Karpas-422 (cell line): ENCODE measurements at places on chromosomes 7 and 10. TPM values are rescaled to one million over a fixed set of nuclear protein-coding genes. Genes with fewer than 3 reads are reported as not detected.

The BICC1 gene
- total RNA-seq, result not detected in 2 replicates

The STK32C gene
- 8.4 and 20.7 TPM in 2 replicates for total RNA-seq

The PDIA4 gene
- 71.3 and 116 TPM in 2 replicates for total RNA-seq

The ANXA8 gene
- not detected in 2 replicates for total RNA-seq

The CRYGN gene
- not detected in 2 replicates for total RNA-seq

The UPK3B gene
- total RNA-seq, result 0.26 TPM in 1 of 2 replicates, not detected in the other

The ASB4 gene
- not detected in 2 replicates for total RNA-seq

The CPA2 gene
- total RNA-seq, result not detected in 2 replicates

The SPACDR gene
- total RNA-seq, result 1.5 and 2.8 TPM in 2 replicates

The SLC4A2 gene
- 35.1 and 113 TPM in 2 replicates for total RNA-seq

The C10orf62 gene
- not detected in 2 replicates for total RNA-seq

The HTR7 gene
- total RNA-seq, result 0.26 TPM in 1 of 2 replicates, not detected in the other

The CPXM2 gene
- not detected in 2 replicates for total RNA-seq

The TSPAN12 gene
- total RNA-seq, result not detected in 2 replicates

GRCh38 chr7:4919969-4920766, 36.7 kb upstream of the RADIL start:
- no peak for DNase-seq
- no peaks in the 10 kb centered on the region for H3K36me3 ChIP-seq
- no peaks in the 10 kb centered on the region for H3K27me3 ChIP-seq
- no peaks in the 10 kb centered on the region for H3K4me1 ChIP-seq

DNA sequence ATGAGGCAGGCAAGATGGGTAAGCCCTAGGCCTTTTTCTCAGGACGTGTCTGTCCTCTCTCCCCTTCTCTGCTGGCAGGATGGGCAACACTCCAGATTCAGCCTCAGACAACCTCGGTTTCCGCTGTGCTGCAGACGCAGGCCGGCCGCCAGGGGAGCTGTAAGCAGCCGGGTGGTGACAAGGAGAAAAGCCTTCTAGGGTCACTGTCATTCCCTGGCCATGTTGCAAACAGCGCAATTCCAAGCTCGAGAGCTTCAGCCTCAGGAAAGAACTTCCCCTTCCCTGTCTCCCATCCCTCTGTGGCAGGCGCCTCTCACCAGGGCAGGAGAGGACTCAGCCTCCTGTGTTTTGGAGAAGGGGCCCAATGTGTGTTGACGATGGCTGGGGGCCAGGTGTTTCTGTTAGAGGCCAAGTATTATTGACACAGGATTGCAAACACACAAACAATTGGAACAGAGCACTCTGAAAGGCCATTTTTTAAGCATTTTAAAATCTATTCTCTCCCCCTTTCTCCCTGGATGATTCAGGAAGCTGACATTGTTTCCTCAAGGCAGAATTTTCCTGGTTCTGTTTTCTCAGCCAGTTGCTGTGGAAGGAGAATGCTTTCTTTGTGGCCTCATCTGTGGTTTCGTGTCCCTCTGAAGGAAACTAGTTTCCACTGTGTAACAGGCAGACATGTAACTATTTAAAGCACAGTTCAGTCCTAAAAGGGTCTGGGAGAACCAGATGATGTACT, 13.1 kb downstream of the PHKG1 start:
- H3K27ac ChIP-seq, result no peak overlapping the region
- DNase-seq, result no peak
- no peaks in the 10 kb centered on the region for H3K27me3 ChIP-seq
- peaks cover 10% of the 10 kb centered on the region; the same call in 1 of the 2 replicates for H3K36me3 ChIP-seq
- H3K4me1 ChIP-seq, result peaks cover 25% of the 10 kb centered on the region
- no peak overlapping the region for H3K4me3 ChIP-seq

GRCh38 chr10:125982260-125982948, 86.0 kb downstream of the FANK1 start:
- H3K4me1 ChIP-seq, result no peaks in the 10 kb centered on the region
- H3K27ac ChIP-seq, result no peak overlapping the region
- H3K27me3 ChIP-seq, result no peaks in the 10 kb centered on the region
- DNase-seq, result peak; percentile 90
- no peaks in the 10 kb centered on the region for H3K36me3 ChIP-seq

- no peaks in the 10 kb centered on the region for H3K27me3 ChIP-seq
- DNase-seq, result no peak
- H3K4me3 ChIP-seq, result no peak overlapping the region
- no peaks in the 10 kb centered on the region for H3K4me1 ChIP-seq
- H3K36me3 ChIP-seq, result no peaks in the 10 kb centered on the region
These were observed 24.6 kb upstream of the MRPS33 start for GRCh38 chr7:141039376-141039775.

- no peaks in the 10 kb centered on the region for H3K27me3 ChIP-seq
- no peak overlapping the region for H3K4me3 ChIP-seq
- no peak overlapping the region for H3K27ac ChIP-seq
- H3K4me1 ChIP-seq, result peaks cover 5% of the 10 kb centered on the region; the same call in 1 of the 2 replicates
These were observed 1.0 kb downstream of the LRRTM3 start for GRCh38 chr10:66926841-66927240.

DNA sequence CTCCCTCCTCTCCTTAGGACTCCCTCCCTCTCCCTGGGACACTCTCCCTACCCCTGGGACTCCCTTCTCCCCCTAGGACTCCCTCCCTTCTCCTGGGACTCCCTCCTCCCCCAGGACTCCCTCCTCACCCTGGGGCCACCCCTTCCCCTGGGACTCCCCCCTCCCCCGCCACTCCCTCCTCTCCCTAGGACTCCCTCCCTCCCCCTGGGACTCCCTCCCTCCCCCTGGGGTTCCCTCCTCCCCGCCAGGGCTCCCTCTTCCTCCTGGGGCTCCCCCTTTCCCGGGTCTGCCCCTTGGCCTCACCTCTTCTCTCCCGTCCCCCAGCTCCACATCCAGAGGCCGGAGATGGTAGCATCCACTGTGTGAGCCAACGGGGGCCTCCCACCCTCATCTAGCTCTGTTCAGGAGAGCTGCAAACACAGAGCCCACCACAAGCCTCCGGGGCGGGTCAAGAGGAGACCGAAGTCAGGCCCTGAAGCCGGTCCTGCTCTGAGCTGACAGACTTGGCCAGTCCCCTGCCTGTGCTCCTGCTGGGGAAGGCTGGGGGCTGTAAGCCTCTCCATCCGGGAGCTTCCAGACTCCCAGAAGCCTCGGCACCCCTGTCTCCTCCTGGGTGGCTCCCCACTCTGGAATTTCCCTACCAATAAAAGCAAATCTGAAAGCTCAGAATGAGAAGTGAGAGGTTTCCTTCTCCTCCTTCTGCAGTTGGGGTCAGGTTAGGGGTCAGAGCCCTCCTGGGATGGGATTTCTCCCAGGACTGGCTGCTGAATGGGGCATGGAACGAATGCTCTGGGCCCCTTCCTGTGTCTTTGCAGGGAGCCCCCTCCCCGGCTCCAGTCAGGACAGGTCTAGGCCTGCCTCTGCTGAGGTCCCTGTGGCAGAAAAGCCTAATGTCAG, 1.4 kb upstream of the MUC17 start:
- no peaks in the 10 kb centered on the region for H3K4me1 ChIP-seq
- no peaks in the 10 kb centered on the region for H3K27me3 ChIP-seq
- no peak for DNase-seq
- no peak overlapping the region for H3K27ac ChIP-seq
- H3K36me3 ChIP-seq, result no peaks in the 10 kb centered on the region

DNA sequence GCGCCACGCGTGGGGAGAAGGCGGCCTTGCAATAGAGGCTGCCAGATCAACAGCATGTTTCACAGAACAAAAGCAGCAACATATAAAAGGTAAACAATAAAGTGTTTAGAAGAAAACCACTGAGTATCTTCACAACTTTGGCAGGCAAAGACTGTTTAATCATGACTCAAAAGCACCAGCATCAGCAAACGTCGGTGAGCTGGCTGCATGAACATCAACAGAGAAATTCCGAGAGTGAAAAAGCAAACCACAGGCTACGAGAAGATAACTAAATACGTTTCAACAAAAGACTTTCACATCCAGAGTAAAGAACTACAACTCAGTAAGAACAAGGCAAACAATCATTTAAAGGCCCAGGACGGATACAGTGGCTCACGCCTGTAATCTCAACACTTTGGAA, 172.0 kb downstream of the MAD1L1 start:
- no peak overlapping the region for H3K27ac ChIP-seq
- no peak for DNase-seq
- H3K27me3 ChIP-seq, result no peaks in the 10 kb centered on the region
- no peak overlapping the region for H3K4me3 ChIP-seq

- DNase-seq, result no peak
- no peak overlapping the region for H3K27ac ChIP-seq
- no peaks in the 10 kb centered on the region for H3K36me3 ChIP-seq
- no peaks in the 10 kb centered on the region for H3K27me3 ChIP-seq
- no peak overlapping the region for H3K4me3 ChIP-seq
- peaks cover 5% of the 10 kb centered on the region for H3K4me1 ChIP-seq
These were observed 13.8 kb downstream of the CYTH3 start for GRCh38 chr7:6258440-6259182.

DNA sequence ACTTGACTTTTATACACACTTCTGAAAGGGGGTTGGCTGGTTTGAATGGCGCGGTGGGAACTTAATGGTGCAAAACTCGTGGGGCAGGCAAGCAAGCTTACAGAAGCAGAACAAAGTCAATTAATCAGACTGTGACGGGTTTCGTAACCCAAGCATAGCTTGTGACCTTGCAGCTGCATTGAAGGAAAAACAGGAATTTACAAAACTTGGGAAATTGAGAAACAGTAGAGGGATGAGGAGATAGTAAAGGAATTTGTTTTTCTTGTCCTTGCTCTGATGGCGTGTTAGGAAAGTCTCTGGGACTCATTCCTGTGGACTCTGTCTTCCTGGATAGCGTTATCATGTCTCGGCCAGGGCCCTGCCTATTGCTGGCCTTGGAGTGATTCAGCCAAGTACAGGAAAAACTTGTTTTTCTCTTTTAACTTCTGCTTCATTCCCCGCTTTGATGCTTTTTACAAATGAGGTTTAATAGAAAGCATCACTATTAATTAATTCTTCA, 220.0 kb upstream of the KCND2 start:
- H3K36me3 ChIP-seq, result no peaks in the 10 kb centered on the region
- H3K4me3 ChIP-seq, result no peak overlapping the region
- H3K27me3 ChIP-seq, result no peaks in the 10 kb centered on the region
- no peak overlapping the region for H3K27ac ChIP-seq

- peaks cover 6% of the 10 kb centered on the region for H3K36me3 ChIP-seq
- H3K4me1 ChIP-seq, result peaks cover 32% of the 10 kb centered on the region
- no peak for DNase-seq
- peak overlapping the region; percentile 70 for H3K27ac ChIP-seq
- H3K4me3 ChIP-seq, result peak overlapping the region; percentile 87
- no peaks in the 10 kb centered on the region for H3K27me3 ChIP-seq
These were observed 1.2 kb downstream of the TASOR2 start for GRCh38 chr10:5685764-5686240.

- no peak overlapping the region for H3K27ac ChIP-seq
- H3K4me1 ChIP-seq, result no peaks in the 10 kb centered on the region
- no peak for DNase-seq
These were observed 40.7 kb upstream of the KMT2C start for GRCh38 chr7:152476551-152476950.

- no peaks in the 10 kb centered on the region for H3K27me3 ChIP-seq
- no peak overlapping the region for H3K27ac ChIP-seq
- no peak overlapping the region for H3K4me3 ChIP-seq
- H3K4me1 ChIP-seq, result peaks cover 2% of the 10 kb centered on the region; the same call in 1 of the 2 replicates
- DNase-seq, result no peak
These were observed 33.3 kb downstream of the EPHB4 start for GRCh38 chr7:100793806-100794660.

DNA sequence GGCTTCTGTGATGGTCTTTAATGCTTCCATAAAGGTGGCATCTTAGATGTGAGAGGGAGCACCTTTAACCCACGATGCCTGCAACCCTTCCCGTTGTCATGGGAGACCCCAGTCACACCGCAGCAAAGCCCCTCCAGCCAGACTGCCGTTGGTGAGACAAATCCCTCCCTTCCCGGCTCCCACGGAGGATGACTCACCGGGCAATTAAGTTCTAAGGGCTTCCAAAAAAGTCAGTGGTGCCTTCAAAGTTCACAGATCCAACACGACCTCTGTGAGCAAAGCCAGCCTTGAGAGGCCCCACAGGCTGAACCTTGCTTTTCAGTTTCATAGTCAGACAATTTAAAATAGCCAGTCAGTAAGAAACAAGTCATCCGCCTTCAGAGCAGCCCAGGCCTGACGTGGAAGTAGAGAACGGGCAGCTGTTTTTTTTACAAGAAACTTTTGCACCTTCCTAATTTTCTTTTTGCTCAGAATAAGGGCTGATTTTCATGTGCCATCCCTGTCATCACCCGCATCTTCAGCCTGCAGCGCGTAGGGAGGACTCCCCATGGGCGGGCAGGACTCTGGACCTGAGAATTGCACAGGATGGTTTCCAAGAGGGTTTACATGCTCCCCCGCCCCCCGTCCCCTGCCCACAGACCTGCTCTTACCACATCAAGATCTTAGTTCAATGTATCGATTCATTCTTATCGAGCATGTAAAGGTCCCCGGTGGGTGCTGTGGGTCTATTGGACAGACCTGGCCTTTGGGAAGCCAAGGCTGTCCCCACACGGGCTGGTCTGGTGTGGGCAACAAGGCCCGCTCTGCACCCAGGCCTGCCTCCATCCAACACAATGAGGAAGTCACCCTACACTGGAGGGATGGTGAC, 333.9 kb downstream of the DNAJB6 start:
- H3K36me3 ChIP-seq, result no peaks in the 10 kb centered on the region
- no peaks in the 10 kb centered on the region for H3K4me1 ChIP-seq
- H3K27ac ChIP-seq, result no peak overlapping the region
- DNase-seq, result no peak

- H3K27ac ChIP-seq, result no peak overlapping the region
- H3K36me3 ChIP-seq, result no peaks in the 10 kb centered on the region
- no peaks in the 10 kb centered on the region for H3K4me1 ChIP-seq
- H3K27me3 ChIP-seq, result no peaks in the 10 kb centered on the region
- no peak overlapping the region for H3K4me3 ChIP-seq
These were observed 71.1 kb downstream of the INPP5A start for GRCh38 chr10:132608511-132609195.

- DNase-seq, result peak; percentile 20
- H3K4me3 ChIP-seq, result no peak overlapping the region
- H3K27me3 ChIP-seq, result no peaks in the 10 kb centered on the region
- no peaks in the 10 kb centered on the region for H3K4me1 ChIP-seq
- H3K36me3 ChIP-seq, result no peaks in the 10 kb centered on the region
These were observed 10.2 kb upstream of the IL2RA start for GRCh38 chr10:6072215-6072934.

DNA sequence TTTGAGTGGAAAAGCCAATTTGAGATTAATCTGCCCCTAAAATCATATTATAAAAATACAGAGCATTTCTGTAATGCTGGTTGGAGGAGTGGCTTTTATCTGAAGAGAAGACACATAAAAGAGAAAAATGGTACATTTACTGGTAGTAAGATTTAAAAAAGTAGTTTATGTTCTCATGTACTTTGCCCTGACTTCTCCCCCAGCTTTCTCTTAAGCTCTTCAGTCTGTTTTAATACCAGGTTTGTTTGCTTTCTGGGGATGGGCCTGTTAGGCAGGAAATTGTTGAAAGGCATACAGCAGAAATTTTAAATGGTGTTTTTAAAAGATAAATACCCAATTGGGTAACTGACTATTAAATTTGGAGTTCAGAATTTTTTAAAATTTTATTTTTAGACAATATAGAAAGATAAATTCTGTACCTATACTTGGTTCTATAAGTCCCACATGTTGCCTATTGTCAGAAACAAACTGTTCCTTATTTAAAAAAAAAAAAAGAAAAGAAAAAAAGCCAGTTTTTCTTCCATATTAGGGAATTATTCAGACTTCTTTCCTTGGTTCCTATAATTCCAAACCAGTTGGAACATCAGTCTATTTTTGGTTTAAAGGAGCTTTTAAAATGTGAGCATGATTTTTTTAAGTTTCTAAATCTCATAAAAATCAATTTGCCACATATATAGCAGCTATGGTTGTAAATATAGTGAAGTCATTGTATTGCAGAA, 136.6 kb downstream of the ARID5B start:
- DNase-seq, result no peak
- H3K36me3 ChIP-seq, result no peaks in the 10 kb centered on the region

GRCh38 chr7:30173058-30173897, 38.5 kb downstream of the MTURN start:
- H3K36me3 ChIP-seq, result no peaks in the 10 kb centered on the region
- peaks cover 91% of the 10 kb centered on the region for H3K4me1 ChIP-seq
- peak; percentile 84 for DNase-seq
- H3K4me3 ChIP-seq, result no peak overlapping the region
